ENCODE measurements at places on chromosomes 2 and 18.

DNA sequence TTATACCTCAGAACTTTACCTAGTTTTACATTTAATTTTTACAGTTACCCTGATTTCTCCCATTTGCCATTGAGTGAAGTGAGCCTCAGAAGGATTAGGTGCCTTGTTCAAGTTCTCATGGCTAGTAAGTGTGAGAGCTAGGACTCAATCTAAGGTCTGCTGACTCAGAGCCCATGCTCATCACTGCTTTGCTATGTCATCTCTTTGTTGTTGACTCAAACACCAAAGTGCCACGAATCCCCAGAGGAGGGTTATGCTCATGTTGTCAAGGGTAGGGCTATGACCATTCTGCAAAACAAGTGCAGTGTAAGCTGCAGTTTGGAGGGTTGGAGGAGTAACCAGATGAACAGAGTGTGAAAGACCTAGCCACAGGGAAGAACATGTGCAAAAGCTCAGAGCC lies 185.4 kb upstream of the SKOR2 start:
- DNase-seq, result no peak

GRCh38 chr2:187689372-187689771 lies 135.1 kb upstream of the TFPI start:
- no peak for DNase-seq

- DNase-seq, result no peak
Observed at GRCh38 chr18:59861009-59861408, 38.8 kb upstream of the PMAIP1 start.

GRCh38 chr18:22737054-22737453 lies 196.1 kb upstream of the RBBP8 start:
- DNase-seq, result no peak

DNA sequence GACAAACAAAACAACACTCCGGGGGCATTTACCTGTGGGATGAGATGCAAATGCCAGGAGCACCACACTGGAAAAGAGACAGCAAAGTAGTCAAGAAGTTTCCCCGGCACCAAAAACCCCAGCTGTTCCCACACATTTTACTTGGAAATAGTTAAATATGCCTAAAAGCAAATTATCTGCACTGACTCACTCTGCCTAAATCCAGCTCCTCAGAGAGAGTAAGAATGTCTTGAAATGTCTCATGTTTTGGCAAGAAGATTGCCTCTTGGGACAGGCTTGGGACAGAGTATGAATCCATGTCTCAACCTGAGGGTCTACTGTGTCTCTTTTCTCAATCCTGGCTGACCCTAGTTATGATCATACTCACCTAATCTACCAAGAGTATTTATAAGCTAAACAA lies 87.5 kb upstream of the RIOK3 start:
- DNase-seq, result no peak

- no peak for DNase-seq
Observed at GRCh38 chr2:199646439-199646838, 188.7 kb upstream of the SATB2 start.

DNA sequence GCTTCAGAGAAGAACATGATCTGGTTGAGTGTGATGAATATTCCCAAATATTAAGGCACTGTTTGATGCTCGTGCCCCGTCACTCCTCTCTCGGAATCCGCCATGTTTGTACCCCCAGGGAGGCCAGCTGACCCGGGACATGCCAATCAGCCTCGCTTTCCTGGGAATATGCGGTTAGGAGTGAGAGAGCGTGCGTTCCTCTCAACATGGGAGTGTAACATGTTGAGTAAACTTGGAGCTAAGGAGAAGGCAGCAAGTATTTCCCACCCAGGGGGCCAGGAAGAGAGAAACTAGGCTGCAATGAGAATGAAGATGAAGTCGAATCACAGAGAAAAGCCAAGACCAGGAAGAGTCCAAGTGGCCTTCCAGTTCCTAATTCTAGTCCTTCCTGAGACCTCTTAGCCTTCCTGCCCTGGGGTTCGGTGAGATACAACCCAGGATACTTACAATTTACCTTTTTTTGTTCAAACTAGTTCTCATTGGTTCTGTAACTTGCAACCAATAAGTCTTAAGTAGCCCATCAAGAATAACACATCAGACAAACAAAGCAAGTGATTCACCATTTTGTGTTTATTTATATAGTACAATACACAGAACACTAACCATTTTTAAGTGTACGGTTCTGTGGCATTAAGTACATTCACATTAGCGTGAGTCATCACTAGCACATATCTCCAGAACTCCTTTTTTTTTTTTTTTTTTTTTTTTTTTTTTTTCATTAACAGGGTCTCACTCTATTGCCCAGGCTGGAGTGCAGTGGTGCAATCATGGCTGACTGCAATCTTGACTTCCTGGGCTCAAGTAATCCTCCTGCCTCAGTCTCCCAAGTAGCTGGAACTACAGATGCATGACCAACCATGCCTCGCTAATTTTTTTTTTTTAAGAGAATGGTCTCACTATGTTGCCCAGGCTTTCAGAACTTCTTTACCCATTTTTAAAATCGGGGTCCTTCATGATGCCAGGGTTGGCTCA lies 36.4 kb upstream of the SLC1A4 start:
- no peak for DNase-seq

DNA sequence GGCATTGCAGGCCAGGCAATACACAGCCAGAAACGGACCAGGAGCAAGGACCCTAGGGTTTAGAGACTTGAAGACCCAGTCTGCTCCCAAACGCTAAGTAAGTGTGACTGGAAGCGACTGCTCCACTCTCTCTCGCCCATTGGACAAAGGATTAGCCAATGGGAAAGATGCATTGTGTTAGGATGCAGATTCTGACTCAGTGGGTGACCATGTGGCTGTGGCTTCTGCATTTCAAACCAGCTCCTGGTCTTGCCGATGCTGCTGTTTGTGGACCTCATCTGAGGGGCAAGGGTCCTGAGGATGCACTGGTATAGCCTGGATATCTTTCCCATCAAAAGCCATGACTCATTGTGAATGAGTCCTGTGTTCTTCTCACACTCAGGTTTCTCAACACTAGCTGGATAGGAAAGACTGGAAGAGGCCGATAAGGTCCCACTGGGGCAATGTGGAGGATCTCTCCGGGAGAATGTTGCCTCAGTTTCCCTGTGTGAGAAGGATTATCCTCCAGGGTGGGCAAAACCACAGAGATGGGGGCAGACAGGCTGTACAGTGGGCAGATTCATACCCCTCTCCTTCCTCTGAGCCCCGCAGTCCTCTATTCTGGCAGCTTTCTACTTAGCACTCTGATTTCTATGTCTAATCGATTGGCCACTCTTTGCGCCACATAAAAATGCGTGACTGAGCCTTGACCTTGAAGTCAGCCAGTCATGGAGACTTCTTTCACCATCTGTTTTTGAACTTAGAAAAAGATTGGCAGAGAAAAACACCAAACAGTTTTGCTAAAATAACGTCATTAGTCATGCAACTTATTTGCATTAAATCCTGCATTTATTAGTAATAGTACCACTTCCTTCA lies 257.1 kb downstream of the PRKCE start:
- DNase-seq, result no peak

DNA sequence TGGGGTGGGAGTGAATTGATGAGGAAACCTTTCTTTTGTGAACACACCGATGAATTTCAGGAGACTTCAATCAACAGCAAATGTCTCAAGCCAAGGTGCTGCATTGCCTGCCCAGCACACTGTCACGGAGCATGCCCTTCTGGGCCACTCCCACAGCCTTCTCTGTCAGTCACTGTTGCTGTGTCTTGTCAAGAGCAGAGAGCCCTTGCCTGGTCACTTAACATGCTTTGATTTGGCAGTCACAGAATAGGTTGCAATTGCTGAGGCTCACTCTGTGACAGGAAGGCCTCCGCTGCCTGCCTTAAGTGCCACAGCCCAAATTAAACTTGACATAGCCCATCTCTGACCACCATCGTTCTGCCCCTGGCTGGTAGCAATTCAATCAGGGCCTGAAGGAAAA lies 225.4 kb downstream of the PID1 start:
- no peak for DNase-seq

- no peak for DNase-seq
Observed at GRCh38 chr18:24868311-24868710, 407.9 kb downstream of the HRH4 start.

- DNase-seq, result no peak
Observed at GRCh38 chr2:142742371-142743214, 134.9 kb upstream of the KYNU start.

DNA sequence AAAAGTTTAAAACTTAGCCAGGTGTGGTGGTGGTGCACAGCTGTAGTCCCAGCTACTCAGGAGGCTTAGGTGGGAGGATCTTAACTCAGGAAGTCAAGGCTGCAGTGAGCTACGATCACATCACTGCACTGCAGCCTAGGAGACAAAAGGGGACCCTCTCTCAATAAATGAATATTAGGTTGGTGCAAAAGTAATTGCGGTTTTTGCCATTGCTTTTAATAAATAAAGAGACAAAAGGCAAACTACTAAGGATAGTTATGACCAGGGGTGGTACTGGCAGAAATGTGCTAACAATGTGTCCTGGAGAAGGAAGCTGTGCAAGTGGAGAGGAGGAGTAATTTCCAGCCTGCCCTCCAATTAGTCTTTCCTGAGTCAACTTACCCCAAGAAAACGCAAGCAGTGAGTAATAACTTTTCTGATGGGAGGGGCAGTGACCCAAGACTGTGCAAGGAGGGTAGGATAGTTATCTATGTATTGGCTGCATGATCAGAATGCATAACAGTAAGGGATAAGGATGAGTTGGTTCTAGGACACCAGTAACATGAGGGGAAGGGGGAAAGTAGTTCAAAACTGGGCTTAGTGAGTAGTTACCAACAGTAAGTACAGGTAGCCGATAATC lies 1.5 kb downstream of the EXOC6B start:
- DNase-seq, result no peak

DNA sequence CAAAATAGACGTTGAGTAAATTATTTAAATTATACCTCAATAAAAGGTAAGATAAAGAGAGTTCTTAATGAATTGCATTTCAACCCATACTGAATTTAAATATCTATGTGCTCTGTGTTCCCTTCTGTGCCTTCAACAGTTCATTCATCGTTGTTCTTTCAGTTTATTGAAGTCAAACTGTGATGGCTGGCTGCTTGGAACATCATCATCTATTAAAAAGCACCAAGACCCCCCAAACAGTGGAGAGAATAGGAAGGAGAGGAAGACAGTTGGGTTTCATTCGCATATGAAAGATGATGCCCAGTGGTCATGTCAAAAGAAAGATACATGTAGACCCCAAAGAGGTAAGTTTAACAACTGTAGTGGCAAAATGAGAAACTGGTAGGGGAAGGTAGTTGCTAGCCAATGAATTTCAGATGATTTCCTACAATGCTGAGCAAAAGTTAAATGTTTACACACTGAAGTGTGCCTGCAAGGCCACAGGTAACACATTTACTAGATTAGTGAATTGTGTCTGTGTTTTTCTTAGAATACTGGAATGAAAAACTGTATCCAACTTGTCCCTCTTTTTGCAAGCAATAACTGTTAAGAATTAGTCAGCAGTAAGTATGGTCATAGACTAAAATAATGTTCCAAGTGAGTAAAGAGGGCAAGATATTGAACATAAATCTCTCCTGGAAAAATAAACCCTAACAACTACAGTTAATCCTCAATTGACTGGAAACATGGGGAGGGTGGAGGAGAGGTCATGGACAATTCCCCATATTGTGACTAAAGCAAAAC lies 331.3 kb downstream of the KIAA1328 start:
- no peak for DNase-seq

DNA sequence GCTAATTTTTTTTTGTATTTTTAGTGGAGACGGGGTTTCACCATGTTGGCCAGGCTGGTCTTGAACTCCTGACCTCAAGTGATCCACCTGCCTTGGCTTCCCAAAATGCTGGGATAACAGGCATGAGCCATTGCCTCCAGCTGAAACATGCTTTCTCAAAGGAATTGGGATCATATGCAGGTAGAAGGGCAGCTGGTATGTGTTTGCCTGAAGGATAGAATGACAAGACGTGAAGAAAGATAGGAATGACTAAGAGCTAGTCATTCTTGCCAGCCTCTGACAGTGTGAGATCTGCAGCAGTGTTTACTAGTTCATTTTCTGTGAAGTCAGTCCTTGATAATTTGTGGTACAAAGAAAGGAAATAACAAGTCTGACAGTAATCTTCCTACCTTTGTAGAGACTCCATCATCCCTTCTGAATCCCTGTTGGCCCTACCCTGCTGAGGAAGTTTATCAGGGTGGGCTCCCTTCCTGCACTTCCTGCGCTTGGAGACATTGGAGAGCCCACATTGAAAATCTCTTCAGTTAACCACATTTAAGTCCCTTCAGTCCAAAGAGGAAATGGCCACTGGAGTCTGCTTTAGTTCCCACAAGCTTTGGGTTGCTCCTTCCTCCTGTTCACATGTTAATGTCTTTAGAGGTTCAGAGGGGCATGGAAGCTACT lies 14.7 kb downstream of the CFLAR start:
- no peak for DNase-seq

DNA sequence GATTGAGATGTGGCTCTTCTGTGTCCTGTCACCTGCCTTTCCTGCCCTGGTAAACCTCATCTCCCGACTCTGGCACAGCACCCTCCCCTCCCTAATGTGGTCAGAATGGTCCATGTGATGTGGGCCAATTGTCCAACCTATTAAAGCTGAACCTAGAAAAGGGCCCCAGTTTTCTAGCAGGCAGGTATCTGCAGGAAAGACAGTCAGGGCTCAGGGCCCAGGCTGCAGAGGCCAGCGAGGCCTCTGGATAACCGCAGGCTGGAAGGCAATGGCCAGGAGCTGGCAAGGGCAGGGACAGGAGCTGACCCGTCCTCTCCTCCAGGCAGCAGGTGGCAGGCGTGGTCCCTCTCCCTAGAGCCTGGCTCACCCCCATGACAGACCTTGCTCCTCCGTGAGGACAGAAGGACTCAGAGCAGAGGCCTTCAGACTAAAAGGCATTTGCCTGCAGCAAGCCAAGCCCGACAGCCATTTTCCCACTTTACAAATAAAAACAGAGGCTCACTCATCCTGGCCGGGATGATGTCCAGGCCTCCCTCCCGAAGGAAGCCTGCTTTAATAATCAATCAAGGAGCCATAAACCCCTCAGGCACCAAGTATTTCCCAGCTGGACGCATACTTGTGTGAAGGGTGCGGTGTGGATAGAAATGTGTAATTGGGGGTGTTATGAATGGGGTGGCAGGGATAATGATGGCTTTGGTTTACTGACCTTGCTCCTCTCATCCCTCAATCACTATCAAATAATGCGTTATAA lies 107.1 kb downstream of the TWIST2 start:
- no peak for DNase-seq

GRCh38 chr2:175964195-175964594 lies 37.9 kb downstream of the LNPK start:
- DNase-seq, result no peak

DNA sequence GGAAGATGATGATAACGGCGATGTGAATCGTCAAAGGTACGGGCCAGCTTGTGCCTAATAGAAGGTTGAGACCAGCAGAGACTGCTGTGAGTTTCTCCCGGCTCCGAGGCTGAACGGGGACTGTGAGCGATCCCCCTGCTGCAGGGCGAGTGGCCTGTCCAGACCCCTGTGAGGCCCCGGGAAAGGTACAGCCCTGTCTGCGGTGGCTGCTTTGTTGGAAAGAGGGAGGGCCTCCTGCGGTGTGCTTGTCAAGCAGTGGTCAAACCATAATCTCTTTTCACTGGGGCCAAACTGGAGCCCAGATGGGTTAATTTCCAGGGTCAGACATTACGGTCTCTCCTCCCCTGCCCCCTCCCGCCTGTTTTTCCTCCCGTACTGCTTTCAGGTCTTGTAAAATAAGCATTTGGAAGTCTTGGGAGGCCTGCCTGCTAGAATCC lies 3.0 kb downstream of the FZD7 start:
- no peak for DNase-seq

GRCh38 chr2:240165661-240166060 lies 25.2 kb upstream of the OTOS start:
- DNase-seq, result no peak

Data from NCI-H2029 treated with DMSO at 0.1 percent for 48 hours (cell line).